NCI-H1092 (cell line): ENCODE measurements at places on chromosomes 16 and 17.

DNA sequence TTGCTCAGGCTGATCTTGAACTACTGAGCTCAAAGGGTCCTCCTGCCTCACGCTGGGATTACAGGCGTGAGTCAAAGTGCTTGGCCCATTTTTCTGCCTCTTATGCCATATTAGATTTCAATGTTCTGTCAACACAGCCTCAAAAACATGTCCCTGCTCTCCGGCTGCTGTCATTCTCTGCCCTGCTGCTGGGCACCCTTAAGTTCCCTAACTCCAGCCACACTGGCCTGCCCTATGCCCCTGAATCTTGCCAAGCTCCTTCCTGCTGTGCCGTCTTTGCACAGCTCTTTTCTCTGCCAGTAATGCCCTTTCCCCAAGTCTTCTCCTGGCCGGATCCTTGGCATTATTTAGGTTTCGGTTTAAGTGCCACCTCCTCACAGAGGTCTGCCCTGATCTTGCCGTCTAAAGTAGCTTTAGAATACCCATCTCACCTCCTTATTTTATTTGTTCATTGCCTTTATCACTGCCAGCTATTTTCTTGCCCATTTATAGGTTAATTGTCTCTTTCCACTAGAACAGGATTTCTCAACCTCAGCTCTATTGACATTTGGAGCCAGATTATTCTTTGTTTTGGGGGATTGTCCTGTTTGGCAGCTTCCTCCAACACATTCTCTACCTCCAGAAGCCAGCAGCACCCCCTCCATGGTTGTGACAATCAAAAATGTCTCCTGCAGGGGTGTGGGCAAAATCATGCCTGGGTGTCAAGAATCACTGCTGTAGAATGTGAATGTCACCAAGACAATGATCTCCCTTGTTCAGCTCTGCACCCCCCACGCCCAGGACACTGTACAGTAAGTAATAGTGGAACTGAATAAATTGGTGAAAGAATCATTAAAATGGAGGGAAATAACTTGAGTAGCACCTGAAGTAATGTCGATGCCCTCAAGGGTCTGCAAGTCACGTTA lies 168.2 kb downstream of the CYLD start:
- no peak for DNase-seq

GRCh38 chr16:71303938-71304337 lies 14.7 kb upstream of the CMTR2 start:
- DNase-seq: no peak

DNA sequence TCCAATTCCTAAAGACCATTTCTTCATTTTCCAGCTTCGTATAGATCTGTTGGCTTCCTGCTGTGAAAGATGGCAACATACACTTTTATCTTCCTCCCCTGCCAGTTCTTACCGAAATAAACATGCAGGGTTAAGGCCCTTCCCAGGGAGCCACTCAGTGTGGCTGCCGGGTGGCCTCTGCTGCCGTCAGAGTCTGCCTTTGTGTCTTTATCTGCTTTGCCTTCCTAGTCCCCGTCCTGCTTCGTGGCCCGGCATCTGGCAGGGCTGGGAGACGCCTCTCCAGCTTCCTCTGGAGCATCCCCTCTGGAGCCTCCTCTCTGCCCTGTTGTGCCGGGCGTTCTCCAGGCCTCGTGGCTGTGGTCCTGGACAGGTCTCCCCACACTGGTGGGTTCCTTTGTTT lies 30.3 kb upstream of the CAPN15 start:
- DNase-seq: no peak

- no peak for DNase-seq
These were observed 11.4 kb upstream of the FADS6 start for GRCh38 chr17:74904687-74905409.

GRCh38 chr17:51342257-51342656 lies 81.9 kb downstream of the UTP18 start:
- DNase-seq: no peak

DNA sequence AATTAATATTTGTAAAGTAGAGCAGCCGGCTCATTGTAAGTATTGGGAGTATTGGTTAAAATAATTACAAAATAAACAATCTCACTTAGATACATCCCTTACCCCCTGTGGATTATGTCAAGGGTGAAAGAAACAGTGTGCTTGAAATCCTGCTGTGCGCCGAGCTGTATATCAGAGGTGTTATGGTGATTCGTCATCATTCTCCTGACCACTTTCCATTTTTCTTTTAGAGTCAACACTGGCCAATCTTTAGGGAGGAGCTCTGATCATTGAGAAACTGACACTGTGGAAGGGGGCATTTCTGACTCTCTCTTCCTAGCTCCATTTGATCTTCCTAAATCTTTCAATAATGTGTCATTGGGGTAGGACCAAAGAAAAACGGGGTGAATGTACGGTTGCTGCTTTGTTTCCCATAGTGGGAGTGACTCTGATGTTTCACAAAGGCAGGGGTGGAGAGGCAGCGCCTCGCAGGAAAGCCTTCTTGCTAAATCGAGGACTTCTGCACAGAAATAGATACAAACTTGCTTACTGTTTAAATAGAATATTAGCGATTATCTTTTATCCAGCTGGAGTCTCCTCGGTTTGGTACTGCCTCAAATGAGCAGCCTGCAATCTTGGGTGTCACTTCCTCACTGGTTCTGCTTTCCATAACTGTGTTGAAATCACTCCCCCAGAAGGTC lies 123.4 kb downstream of the PRKCB start:
- no peak for DNase-seq

DNA sequence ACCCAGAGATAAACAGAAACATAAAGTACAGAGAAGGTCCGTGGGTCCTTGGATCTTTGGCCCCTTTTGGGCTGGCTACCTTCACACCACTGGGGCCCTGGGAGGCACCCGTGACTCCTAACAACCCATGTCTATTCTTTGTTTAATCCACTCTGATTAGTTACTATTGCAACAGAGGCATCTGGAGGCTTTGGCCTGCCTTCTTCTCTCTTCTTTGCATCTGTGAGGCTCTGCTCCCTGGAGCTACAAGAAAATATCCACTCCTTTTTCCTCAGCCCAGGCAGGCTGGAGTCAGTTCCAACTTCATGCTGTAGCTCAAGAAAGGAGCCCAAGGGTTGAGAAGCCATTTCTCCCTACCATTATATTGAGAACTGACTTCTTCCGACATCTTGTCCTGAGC lies 9.5 kb upstream of the CMIP start:
- DNase-seq: no peak

DNA sequence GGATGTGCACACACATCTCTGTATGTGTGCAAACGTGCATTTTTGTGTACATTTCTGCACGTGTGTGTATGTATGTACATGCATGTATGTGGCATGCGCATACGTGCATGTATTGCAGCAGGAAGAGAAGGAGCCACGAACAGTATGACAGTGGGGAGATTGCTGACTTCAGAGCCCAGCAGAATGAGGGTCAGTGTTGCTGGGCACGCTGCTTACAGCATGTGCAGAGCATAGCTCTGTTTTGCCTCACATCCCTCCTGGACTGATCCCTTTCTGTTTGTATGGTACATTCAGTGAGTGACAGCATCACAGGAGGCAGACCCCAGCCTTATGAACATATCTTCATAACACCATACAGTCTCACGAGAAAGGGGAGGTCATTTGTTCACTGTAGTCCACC lies 934.0 kb upstream of the EEF2KMT start:
- no peak for DNase-seq

GRCh38 chr17:81541123-81541522 lies 11.0 kb downstream of the FAAP100 start:
- DNase-seq: no peak

DNA sequence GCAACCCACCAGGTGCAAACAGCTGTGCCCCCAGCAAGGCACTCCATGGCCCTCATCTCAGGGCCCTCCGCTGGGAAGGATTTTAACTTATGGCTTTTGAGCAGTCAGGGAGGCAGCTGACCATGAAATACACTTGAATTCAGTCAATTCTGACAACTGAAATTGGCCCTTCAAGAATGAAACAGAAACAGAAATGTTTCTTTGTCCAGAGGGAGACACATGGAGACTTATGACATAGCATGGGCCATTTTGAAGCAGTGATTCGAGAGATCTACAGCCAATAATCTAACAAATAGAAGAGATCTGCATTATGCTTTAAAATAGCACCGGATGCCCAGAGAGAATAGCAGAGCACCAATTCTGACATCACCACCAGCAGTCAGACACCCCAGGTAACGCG lies 7.5 kb downstream of the CACNG1 start:
- no peak for DNase-seq

- DNase-seq: no peak
These were observed 2.7 kb upstream of the NHERF2 start for GRCh38 chr16:2024032-2024420.

- DNase-seq: no peak
These were observed 10.7 kb downstream of the CCDC40 start for GRCh38 chr17:80047176-80047575.

DNA sequence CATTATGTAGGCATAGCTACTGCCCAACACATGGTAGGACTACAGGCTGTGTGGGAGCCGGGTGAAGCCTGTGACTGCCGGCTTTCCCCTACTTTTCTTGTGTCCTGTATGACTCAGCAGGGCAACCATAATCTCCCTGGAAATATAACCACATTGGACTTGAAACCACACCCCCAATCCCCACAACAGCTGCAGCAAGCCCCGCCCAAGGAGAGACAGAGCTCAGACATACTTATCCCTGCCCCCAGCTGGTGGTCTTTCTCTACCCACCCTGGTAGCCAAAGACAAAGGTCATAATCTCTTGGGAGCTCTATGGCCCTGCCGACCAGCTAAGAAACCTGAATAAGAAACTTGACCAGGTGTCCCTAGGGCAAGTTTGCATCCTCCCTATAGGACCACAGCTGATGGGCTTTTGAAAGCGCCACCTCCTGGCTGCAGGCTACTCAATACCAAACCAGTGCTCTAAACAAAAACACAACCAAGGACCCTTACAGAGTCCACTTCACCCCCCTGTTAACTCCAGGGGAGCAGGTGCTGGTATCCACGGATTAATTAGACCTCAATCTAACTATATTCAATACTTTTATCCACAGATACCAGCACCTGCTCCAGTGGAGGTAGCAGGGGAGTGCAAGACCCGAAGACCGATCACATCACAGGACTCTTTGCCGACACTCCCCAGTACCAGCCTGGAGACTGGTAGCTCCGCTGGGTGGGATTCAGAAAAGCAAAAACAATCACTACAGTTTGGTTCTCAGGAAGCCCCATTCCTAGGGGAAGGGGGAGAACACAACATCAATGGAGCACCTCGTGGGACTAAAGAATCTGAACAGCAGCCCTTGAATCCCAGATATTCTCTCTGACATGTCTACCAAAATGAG lies 91.2 kb downstream of the IRX5 start:
- DNase-seq: no peak

GRCh38 chr17:34110315-34110714 lies 144.8 kb upstream of the CCL2 start:
- DNase-seq: no peak

DNA sequence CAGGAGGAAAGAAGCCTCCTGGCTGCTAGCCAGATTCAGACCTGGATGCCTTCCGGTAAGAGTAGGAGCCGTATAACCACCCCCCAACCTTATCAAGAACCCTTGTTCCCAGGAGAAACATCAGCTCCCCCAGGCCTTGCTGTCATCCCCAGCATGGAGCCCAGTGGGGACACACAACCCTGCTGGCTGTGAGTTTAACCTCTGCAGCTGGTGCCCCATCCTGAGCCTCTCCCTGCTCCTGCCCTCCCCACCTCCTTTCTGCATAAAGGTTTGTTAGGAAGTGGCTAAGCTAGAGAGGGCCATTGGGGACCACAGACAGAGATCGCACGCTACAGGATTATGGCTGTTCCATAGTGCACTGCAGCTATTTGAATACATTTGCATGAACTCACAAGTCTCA lies 55.5 kb upstream of the RPL38 start:
- no peak for DNase-seq

- no peak for DNase-seq
These were observed 302.7 kb upstream of the PMFBP1 start for GRCh38 chr16:72474501-72475123.

- DNase-seq: no peak
These were observed 47.4 kb upstream of the JPH3 start for GRCh38 chr16:87554754-87555427.

- DNase-seq: no peak
These were observed 3.7 kb upstream of the BLTP2 start for GRCh38 chr17:28648698-28649097.

- no peak for DNase-seq
These were observed 3.0 kb downstream of the NGFR start for GRCh38 chr17:49498029-49498615.

DNA sequence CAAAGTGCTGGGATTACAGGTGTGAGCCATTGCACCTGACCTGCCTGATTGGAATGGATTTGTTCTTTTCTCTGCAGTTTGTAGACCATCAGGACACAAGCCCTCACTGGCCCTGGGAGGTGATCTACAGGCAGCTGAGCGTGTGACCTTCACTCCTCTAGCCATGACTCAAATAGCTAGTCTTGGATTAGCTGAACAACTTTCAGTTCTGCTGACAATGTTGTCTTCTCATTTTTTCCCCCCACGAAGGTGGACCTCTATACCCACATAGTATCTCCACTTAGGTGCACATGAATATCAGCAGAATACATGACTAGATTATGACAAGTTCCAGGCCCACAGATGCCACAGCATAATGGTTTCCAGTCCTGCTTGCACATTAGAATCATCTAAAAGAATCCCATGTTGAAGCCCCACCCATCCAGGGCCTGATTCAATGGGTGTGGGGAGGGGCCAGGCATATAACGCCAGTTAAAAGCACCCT lies 36.8 kb downstream of the HS3ST3B1 start:
- no peak for DNase-seq

DNA sequence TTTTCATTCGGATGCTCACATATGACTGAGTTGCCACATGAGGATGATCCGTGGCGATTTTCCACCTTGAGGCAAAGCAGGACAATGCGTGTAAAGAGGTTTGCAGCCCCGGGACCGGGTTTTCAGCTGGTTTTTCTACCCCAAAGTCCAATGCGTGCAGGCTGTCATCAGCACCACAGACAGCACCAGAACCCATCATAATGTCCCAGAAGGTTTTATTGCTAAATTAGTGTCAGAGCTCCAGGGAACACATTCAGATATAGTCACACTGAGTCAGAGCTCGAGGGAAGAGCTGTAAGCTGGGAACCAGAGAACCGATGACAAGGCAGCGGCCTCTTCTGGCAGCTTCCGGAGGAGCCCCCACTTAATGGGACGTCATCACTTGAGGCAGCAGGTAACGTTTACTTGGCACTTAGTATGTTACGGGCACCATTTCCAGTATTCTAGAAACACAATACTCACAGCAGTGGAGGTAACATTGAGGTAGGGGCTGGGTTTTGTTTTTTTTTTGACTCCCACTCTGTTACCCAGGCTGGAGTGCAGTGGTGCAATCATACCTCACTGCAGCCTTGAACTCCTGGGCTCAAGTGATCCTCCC lies 8.9 kb upstream of the NAGPA start:
- DNase-seq: no peak
